ENCODE measurements at places on chromosomes 2 and 18.

DNA sequence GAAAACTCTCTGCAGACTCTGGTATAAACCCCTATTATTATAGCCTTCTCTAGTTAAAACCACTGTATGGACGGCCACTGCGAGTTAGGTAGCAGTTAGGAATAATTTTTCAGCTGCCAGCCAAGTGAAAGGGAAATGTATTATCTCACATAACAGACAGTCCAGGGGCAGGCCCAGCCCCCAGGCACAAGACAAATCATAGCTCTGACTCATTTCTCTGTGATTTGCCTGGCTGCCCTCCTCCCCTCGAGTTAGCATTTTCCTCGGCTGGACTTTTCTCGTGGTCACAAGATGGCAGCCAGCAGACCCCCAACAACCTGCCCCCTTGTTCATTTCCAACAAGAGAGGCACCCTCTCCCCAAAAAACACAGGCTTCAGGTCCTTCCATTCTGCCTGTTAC, 10.5 kb downstream of the VIT start:
- no peak for DNase-seq

- no peak for DNase-seq
Observed at GRCh38 chr2:96170626-96171025, 25.4 kb upstream of the DUSP2 start.

- peak; percentile 64 for DNase-seq
Observed at GRCh38 chr2:113157118-113157896, 16.5 kb upstream of the PSD4 start.

GRCh38 chr18:30644158-30644557, 398.4 kb downstream of the DSC3 start:
- DNase-seq: no peak

- no peak for DNase-seq
Observed at GRCh38 chr18:62566199-62566598, 43.4 kb downstream of the ZCCHC2 start.

DNA sequence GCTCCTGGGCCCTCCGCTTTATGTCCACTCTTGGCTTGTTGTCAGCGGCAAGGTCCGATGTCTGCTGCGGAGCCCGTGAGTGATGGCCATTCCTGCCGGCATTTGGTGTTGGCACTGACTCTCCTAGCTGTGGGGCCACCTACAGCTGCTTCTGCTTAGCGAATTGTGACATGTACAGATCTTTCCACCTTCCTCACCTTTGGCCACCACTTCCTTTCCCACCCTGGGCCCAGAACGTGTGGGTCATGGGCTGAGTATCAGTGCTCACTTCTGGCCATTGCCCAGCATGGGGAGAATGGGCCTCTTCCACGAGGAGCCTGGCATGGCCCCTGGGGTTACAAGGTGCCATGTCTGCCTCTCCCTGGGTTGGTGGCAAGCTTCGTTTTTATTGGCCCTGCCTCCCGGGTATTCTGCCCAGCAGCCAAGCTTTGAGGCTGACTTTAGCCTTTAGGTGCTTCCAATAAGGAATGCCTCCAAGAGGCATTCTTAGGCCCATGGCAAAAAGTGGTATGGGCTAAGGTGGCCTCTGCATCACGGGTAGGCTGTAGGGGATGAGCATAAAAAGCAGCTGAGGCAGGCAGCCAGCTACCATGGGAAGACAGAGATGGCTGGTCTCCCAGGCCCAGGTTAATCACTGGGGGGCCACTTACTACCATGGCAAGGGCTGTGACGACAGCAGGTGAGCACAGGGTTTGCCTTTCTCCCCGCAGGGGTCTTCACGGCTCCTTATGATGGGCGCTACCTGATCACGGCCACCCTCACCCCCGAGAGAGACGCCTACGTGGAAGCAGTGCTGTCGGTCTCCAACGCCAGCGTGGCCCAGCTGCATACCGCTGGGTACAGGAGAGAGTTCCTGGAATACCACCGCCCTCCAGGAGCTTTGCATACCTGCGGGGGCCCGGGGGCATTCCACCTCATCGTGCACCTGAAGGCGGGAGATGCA, 65.8 kb downstream of the EMILIN2 start:
- no peak for DNase-seq

- DNase-seq: no peak
Observed at GRCh38 chr2:102606353-102606752, 13.0 kb upstream of the SLC9A2 start.

GRCh38 chr2:238702276-238703052, 145.4 kb upstream of the TWIST2 start:
- DNase-seq: no peak

DNA sequence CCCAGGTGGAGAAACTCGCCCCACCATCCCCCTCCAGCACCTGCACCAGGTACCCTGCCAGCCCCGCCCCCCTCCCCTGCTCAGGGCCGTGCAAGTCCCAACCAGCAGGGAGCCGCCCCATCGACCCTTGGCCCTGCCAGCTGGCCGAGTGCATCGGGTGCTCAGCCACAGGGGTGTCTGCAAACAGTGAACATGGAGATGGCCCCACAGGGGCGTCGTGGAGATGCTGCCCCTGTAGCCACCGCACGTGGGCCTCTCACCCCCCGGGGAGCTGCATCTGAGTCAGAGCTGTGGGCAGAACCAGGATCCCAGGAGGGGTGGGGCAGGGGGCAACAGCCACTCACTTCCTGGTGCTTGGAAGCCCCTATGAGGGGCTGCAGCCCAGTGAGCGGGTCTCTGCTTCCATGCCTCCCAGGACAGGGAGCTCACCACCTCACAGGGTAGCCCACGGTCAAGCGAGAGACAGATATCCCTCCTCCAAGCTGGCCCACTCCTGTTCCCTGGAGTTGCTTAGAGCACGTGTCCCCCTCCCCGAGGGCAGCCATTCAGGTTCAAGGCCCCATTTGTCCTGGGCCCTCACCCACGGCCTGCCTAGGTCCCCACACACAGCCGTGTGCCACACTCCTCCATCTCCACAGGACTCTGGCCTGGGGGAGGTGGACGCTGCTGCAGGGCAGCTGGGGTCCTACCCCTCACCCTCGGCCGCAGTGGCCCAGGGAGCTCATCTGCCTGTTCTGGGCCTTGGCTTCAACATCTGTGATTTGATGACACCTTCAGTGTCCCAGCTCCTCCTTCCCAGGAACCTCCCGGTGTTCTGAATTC, 1.1 kb upstream of the MAB21L4 start:
- no peak for DNase-seq

- DNase-seq: no peak
Observed at GRCh38 chr2:69082430-69082997, 69.5 kb downstream of the ANTXR1 start.

DNA sequence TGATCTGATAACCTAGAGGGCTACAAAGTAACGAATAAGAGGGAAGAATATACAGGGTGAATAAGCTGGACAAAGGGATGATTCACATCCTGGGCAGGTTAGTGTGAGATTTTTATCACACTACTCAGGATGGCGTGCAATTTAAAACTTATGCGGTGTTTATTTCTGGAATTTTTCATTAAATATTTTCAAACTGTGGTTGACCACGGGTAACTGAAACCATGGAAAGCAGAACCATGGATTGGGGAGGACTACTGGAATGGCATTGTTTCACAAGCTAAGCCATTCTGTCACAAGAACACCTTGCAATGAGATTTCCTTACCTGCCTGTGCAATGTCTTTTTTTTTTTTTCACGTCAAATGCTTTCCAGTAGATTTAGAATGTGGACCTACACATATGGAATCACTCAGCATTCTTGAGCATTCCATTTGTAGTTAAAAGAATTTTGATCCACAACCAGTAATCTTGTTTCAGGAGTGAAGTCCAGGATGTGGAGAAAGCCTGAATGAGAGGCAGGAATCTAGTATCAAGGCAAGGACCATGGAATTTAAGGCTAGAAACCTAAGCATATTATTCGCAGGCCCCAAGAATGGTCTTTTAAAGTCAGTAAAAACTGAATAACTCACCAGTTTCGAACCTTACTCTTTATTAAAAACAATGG, 8.0 kb upstream of the CDK15 start:
- no peak for DNase-seq
